ENCODE measurements at places on chromosomes 4 and X.

GRCh38 chrX:37745835-37746217, 34.0 kb upstream of the CYBB start:
- DNase-seq: no peak

GRCh38 chr4:36394352-36394903, 113.0 kb downstream of the DTHD1 start:
- no peak for DNase-seq

DNA sequence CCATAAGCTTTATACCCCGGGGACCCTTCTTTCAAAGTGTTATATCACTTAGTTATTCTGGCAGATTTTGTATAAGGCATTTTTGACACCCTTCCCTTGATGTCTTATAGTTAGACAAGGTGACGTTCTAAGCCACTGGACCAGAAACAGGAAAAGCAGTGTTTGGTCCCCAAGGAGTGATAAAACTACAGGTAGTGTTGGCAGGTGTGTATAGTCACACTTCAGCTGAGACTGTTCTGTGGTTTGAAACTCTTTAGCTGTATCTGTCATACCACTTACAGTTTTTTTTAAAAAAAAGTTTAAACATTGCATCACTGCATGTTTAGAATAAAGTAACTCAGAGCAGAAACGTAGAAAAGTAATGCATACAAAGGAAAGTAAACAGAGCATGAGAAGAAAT, 48.5 kb downstream of the TLL1 start:
- DNase-seq: no peak

DNA sequence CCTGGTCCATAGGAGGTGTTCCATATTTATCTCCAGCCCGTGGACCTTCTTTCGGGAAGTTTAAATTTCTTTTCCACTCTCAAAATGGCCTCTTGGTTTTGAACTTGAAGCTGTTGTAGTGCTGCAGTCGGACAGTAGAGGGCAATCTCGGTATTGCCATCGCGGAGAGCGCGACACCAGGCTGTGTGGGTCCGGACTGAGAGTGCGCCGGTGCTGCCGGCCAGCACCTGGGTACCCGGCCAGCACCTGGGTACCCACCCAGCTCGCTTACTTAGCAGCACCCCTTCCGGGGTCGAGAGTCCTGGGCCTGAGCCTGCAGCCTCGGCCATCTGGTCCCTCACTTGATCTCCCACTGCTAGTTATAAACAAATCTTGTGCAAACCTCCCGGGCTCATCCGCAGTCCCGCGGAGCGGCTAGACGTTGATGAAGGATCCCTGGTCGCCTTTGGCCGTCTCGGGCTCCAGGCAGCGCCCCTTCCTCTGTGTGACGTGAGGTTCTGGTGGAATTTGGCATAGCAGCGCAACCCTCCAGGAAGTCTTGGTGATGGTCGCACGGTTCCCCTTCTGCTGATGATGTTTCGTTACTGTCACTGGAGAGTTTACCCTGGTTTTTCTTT, 18.0 kb downstream of the FAM9A start:
- no peak for DNase-seq

DNA sequence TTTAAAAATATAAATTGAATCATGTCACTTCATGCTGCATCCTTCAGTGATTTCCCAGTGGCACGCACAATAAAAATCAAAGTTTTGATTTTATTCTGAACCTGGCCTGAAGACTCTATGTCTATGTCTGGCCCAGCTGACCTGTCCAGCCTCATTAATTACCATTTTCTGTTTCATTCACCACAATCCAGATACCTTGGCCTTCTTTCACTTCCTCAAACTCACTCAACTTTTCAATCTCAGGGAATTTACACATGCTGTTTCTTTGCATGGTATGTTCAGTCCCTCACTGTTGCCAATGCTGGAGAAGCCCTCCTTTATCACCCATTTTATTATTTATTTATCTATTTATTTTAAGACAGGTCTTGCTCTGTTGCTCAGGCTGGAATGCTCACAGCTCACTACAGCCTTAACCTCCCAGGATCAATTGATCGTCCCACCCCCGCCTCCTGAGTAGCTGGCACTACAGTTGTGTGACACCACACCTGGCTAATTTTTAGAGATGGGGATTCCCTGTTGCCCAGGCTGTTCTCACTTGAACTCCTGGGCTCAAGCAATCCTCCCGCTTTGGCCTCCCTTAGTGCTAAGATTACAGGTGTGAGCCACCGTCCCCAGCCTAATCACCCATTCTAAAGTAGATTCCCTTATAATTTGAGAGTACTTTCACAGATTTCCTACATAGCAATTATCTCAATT, 43.1 kb downstream of the ZGRF1 start:
- DNase-seq: no peak

DNA sequence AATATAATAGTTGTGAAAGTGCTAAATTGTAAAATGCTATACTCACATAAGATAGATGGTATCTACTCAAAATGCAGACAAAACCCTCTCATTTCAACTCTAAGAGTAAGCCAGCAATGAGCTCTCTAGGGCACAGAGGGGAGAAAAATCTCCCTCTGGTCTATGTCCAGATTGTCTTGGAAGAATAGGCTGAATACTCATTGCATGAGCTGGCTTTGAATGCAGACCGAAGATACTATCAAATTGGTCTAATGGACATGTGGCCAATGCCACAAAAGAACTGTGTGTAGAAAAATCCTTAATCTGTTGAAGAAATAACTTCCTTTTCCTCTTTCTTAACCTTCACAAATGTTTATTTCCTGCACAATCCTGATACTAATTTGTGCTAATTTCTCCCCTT, 3.5 kb downstream of the ZXDA start:
- DNase-seq: peak; percentile 11

GRCh38 chrX:140157143-140157542, 191.8 kb upstream of the CXorf66 start:
- no peak for DNase-seq

GRCh38 chrX:1355131-1356046, 18.8 kb downstream of the IL3RA start:
- DNase-seq: no peak

DNA sequence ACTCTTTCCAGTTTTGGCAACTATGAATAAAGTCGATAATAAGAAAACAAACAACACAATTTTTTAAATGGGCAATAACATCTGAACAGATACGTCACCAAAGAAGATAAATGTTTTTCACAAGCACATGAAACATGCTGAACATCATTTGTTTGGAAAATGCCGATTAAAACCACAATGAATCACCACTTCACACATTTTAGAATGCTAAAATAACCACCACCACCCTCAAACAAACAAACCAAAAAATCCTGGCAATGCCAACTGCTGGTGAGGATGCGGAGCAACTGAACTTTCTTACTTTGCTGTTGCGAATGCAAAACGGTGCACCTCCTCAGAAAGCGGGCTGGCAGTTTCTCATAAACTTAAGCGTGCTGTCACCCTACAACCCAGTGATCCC, 115.9 kb downstream of the NSUN7 start:
- no peak for DNase-seq

GRCh38 chrX:55489314-55490009, at the start of gene USP51:
USP51 (minus strand) TSS chrX:55489848; CDS start chrX:55488939, 909 bp downstream.
- no peak for DNase-seq

GRCh38 chr4:12692815-12693214, 791.3 kb downstream of the RAB28 start:
- DNase-seq: peak; percentile 8

GRCh38 chrX:88735835-88736234, 11.2 kb upstream of the CPXCR1 start:
- no peak for DNase-seq

- no peak for DNase-seq
These were observed 147.6 kb upstream of the TBC1D9 start for GRCh38 chr4:140903522-140904475.

DNA sequence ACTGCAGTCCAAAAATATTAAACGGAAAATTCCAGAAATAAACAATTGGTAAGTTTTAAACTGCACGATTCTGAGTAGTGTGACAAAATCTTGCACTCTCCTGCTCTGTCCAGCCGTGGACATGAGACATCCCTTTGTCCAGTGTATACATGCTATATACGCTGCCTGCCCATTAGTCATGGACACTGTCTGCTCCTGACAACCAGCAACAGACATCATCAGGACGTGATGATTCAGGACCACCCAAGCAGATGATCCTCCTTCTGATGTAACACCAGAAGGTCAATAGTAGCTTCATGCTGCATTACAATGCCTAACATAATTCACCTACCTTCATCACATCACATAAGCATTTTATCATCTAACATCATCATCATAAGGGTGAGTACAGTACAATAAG, 36.3 kb downstream of the ATRX start:
- peak; percentile 7 for DNase-seq

DNA sequence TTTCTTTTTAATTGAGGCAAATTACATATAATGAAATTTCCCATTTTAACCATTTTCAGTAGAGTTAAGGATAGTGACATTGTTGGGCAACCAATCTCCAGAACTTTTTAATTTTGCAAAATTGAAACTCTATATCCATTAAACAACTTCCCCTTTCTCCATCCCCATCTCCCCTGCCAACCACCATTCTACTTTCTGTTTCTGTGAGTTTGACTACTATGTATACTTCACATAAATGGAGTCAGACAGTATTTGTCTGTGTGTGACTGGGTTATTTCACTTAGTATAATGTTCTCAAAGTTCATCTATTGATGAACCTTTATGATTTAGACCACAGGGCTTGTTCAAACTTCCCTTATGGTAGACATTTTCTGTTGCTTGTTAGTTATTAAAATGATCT, 364.5 kb upstream of the MAD2L1 start:
- no peak for DNase-seq

GRCh38 chr4:37803348-37803973, 23.0 kb upstream of the PGM2 start:
- DNase-seq: no peak

DNA sequence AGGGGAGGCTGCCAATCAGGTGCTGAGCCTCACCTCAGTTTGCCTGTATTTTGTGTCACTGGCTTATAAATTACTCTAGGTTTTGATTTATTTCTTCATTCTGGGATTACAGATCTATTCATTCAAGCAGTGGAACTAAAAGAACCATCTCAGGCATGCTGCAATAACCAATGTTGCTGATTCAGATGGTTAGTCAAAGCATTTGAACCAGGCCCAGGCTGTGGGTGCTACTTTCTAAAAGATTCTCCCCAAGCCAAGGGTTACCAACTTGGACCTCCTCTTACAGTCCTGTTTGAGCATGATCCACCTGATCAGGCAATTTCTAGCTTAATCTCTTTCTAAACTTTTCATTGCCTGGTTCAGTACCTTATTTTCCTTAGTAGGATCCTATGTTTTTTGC, 67.2 kb downstream of the TMEM131L start:
- DNase-seq: no peak

DNA sequence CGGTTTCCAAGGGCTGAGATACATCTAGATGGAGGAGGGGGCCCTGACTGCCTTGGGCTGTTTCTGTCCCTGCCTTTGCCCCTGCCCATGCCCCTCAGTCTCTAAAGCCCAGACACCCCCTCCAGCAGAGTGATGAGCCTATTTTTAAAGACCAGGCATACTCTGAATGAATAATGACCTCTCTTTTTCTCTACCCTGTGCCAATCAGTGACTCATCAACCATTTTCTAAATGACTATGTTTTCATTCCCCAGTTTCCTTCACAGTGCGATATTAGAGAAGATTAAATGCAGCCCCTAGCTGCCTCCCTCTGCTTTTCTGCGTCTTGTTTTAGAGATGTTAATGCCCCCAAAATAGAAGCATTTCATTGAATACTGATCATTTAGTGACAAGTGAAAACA, 15.5 kb upstream of the NHS start:
- DNase-seq: no peak

- no peak for DNase-seq
These were observed 19.8 kb upstream of the HSFX4 start for GRCh38 chrX:149909324-149910177.

DNA sequence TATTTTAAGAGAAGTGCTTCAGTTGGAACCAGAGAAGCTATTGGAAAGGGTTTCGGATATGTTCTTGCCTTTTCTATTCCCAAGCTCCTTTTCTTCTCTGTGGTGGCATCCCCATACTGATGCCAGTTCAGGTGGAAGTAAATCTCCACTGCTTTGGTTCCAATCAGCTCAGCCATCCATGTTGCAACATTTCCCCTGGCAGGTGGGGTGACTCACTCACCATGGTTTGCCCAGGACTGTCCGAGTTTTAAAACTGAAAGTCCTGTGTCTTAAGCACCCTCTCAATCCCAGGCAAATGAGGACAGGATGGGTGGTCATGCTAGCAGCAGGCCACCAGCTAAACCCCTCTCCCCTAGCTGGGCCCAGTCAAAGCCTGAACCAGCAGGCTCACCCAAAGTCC, 15.1 kb downstream of the RAI2 start:
- DNase-seq: no peak

GRCh38 chrX:47540754-47541538, 20.1 kb upstream of the ARAF start:
- peak; percentile 76 for DNase-seq

- DNase-seq: no peak
These were observed 148.6 kb downstream of the SLC4A4 start for GRCh38 chr4:71487344-71487920.

- DNase-seq: no peak
These were observed 11.5 kb downstream of the HAND2 start for GRCh38 chr4:173518425-173519102.

DNA sequence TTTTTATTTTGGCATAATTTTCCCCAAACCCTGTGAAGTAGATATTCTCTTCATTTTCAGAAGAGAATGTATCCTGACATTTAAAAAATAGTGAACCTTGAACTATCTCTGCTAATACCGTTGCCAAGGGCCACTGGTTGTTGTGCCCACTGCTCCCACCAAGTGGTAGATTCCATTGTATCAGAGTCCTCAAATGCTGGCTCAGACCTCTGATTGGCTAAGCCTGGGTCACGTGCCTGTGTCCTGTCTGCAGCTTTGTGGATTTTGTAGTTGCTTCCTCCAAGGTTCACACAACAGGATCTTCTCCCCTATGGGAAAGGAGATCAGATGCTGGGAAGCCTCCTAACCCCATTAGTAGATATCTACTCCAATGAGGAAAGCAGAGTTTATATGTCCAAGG, 104.8 kb upstream of the CASK start:
- DNase-seq: no peak

DNA sequence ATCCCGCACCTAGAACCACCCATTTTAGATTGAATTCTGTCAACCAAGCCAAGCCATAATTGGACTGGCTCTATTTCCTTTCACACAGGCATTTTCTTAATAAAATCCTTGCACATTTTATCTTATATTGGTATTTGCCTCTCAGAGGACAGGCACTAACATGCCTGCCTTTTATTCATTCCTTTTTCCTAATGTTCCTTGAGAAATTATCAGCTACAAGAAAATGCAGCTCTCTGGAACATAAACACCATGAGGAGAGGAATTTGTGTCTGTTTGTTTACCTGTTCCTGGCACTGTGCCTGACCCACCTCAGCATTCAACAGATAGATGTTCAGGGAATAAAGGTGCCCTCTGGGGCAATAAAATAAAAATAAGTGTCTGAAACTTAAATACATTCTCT, 116.2 kb downstream of the PDHA2 start:
- DNase-seq: no peak

- DNase-seq: no peak
These were observed 29.4 kb downstream of the TBC1D19 start for GRCh38 chr4:26613237-26613636.

GRCh38 chrX:64739792-64740378, 236.4 kb downstream of the ZC4H2 start:
- no peak for DNase-seq

GRCh38 chrX:133391111-133391510, 24.2 kb downstream of the GPC4 start:
- DNase-seq: no peak

All from fibroblast of skin of left quadriceps (primary cell).